ENCODE measurements at places on chromosomes 1 and 21. TPM values are rescaled to one million over a fixed set of nuclear protein-coding genes. Genes with fewer than 3 reads are reported as not detected.

The A3GALT2 gene
- total RNA-seq = not detected

The CACNA1S gene
- not detected for total RNA-seq

The OR13G1 gene
- total RNA-seq = not detected

The PGBD5 gene
- total RNA-seq = 23.5 TPM

The RUNX1 gene
- total RNA-seq = 1.3 TPM

The XCL1 gene
- total RNA-seq = not detected

The CD1E gene
- total RNA-seq = not detected

The LMOD1 gene
- total RNA-seq = 0.31 TPM

The CHIA gene
- not detected for total RNA-seq

All from parietal lobe (tissue), 2 donors.